ENCODE measurements at places on chromosomes 11 and 22.

GRCh38 chr11:86087256-86087655 is 18.4 kb upstream of the PICALM start:
- no peak for DNase-seq

- no peak for DNase-seq
Observed at GRCh38 chr11:17581036-17581731, 34.1 kb downstream of the OTOG start.

- DNase-seq: no peak
Observed at GRCh38 chr11:34495239-34495723, 18.3 kb downstream of the ELF5 start.

DNA sequence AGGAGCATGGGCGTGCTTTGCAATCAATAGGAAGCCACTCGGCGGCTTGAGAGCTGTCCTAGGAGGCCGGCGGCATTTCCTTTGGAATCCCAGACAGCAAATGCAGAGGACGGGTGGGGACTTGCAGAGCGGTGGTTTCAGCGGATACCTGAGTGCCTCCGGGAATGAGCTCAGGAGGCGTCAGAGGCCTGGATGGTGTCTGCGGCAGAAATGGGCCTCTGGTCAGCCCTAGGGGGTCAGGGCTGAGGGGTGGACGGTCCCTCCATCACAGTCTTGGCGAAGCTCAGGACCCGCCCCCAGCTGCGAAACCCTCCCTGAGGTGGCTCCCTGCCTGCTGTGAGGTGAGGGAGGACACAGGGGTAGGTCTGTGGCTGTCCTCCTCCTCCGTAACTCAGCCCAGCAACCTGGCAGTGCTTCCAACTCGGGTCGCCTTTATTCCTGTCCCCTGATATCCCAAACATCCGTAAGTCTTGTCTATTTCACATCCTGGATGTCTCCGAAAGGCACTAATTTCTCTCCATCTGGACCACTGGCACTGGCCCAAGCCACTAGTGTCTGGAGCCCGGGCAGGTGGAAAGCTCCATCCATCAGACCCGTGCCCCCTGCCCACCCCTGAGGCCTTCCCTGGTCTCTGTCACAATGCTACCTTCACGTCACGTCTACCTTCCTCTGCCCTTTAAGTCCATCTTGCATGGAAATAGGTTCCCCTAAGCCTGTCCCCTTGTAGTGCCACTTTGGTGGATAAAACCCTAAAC is 686.6 kb downstream of the BRD1 start:
- DNase-seq: no peak

Data from NCI-H1694 (cell line).